Stimulated activated CD4-positive, alpha-beta T cell treated with anti-CD3 and anti-CD28 coated beads, TNF-alpha, amount 100 ng/mL, for 24 hours (primary cell): ENCODE measurements at places on chromosomes 1 and 21.

DNA sequence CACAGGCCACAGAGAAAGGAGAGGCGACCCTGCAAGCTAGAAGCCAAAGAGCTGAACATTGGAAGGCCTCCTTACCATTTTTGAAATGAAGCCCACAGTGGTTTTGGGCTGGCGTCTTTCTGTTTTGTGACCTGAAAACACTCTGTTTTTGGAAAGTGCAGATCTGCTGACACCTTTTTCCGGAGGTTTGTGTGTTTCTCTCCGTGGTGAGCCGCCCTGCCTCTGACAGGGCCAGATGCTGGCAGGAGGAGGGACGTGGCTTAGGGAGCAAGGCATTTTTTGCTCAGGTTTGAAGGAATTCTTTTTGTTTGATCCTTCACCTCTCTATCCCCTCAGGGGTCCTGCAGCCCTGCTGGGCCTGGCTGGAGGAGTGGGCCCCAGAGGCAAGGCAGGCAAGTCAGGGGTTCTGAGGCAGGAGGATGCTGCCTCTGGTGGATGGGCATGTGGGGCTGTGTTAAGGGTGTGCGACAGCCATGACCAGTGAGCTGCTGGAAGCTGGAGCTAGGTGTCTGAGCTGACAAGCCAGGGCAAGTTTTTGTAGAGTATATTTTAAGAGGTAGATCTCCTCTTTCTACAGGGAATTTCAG is 133.8 kb downstream of the CAMTA1 start:
- DNase-seq: no peak

- no peak for DNase-seq
These were observed 21.5 kb upstream of the PTPRF start for GRCh38 chr1:43509007-43509739.

DNA sequence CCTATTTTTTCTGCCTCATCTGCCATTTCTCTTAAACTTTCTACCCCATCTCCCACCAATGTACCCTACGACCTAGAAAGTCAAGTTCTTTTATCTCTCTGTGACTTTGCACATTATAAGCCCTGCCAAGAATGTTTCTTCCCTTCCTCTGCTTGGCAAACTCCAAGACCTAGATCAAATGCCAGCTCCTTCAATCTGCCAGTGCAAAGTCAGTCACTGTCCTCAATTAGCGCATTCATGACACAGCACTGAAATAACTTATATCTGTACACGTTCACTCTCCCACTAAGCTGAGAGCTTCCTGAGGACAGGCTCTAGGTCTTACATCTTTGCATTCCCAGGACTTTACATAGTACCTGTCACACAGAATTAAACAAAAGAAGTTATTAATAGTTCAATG is 21.4 kb upstream of the LSM10 start:
- no peak for DNase-seq

- DNase-seq: no peak
These were observed 18.1 kb downstream of the CNR2 start for GRCh38 chr1:23895082-23895481.
